ENCODE measurements at places on chromosomes 2 and 18.

DNA sequence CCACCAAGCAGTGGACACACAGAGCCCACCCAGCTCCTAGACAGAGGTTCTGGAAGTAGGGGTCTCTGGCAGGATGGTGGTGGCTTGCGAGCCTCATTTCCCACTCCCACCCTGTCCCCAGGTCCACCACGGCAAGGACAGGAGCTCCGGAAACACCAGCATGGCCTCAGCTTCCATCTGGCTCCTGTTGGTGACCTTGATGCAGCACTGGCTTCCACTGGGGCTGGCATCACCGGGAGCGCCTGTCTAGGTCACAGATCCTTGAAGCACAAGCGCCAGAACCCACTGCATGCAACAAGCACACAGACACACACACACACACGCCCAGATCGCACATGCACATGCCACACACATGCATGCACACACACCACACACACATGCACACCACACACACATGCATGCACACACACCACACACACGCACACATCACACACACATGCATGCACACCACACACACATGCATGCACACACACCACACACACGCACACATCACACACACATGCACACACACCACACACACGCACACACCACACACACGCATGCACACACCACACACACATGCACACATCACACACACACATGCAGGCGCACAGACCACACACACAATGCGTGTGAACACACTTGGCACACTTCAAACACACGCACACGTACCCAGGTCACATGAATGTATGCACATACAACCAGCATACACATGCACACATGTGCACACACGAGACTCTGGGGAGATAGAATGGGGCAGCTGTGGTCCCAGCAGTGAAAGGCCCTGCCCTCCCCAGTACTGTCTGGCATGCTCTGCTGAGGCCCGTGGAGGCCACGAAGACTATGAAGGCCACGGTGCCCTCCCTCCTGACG lies 63.7 kb downstream of the TWIST2 start:
- no peak for DNase-seq

DNA sequence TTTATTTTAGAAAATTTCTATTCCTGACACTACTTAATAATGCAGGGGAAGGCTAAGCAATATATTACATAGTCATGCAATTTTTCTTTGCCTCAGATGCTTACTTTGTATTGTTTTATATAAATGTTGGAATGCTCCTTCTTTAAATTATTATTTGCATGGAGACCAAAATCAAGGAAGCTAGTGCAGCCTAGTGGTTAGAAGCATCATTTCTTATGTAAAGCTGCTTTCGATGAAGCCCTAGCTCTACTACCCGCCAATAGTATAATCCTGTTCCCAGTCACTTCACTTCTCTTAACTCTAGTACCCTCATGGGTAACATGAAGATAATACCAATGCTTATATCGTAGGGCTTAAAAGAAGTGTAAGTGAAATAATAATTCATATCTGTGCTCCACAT lies 198.9 kb downstream of the LRATD1 start:
- DNase-seq = no peak

DNA sequence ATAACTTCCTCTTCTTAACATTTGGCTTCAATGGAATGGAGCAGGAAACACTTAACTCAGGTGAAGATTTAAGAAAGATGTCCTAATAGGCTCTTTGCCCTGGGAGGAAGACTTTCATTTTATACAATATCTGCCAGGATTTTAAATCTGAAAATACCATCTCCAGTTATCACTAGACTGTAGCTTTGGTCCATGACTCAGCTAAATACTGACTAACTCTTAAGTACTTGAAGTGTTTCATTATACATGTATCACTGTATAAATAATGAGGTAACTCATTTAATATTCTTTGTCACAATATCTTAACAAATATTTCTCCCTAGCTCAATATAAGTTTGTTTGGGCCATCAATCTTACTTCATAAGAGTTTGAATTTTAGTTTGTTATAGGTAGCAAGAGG lies 34.7 kb downstream of the RBKS start:
- DNase-seq = no peak

DNA sequence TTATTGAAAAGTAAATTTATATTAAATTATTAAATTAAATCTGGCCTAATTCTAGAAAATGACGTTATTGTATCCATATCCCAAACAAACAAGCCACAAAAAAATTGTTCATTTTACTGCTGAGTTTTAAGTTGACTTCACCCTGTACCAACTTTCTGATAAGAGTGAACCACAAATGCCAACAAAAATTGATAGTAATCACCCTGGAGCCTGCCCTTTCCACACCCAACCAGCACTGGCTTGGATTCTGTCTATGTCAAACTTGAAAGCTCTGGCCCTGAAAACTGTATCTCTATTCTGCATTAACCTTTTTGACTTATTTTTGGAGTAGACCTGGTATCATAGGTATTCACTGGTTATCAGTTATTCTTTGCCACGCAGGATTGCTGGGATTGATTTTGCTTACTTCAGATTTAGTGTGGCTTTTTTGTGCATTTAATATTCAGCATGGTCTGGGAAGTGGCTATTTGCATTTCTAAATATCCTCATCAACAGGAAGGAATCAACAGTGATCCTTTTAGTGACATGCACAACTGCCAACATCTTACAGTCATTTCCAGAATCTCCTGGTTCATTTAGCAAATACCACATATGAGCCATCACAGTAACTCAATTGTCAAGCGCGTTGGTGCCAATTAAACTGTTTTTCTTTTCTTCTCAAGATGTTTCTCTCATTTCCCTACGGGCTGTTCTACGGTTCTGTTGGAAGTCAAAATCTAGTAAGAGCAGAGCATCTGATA lies 11.4 kb upstream of the SRBD1 start:
- no peak for DNase-seq

- DNase-seq = no peak
Measured at GRCh38 chr18:8261651-8262091, 347.6 kb upstream of the RAB12 start.

DNA sequence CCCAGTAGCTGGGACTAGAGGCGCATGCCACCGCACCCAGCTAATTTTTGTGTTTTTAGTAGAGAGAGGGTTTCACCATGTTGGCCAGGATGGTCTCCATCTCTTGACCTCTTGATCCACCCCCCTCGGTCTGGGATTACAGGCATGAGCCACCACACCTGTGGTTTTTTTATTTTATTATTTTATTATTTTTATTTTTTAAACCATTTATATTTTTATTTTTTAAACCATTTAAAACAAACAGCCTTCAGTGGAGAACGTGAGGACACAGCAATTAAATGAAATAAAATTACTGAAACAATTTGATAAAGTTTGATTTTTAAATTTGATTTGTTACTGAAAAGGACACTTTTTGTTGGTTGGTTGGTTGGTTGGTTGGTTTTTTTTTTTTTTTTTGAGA lies 181.0 kb downstream of the AGAP1 start:
- no peak for DNase-seq

DNA sequence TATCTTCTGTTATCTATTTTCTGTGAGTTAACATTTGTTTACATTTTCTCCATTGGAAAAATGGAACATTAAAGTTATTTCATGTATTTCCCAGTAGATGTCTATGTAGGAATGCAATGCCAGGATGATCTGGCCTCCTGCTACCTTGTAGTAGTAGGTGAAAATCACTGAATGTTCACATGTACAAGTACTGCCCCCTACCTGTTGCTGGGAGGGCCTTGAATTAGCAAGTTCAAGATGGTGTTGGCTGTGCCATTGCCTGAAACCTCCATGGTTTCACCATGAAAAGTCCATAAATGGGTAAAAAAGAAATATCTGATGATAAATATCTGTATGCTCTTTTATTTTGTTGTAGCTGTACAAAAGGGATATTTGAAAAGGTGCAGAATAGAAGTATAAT lies 30.7 kb downstream of the XRCC5 start:
- DNase-seq = no peak

DNA sequence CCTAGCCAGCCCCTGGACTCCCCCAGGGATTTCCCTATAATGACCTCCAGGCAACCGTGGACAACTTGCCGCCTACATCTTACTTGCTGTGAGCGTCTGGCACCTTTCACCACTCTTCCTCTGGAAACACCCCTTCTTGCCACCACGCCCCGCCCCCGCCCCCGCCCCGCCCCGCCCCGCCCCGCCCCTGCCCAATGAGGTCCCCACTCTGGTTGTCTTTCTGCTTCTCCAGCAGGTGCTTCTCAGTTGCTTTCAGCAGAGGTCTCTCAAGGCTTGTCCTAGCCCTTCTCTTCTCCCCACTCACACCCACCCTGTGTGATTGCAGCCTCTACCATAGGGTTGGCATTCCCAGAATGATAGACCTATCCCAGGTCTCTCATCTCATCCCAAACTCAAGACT lies 214.5 kb downstream of the EN1 start:
- no peak for DNase-seq

DNA sequence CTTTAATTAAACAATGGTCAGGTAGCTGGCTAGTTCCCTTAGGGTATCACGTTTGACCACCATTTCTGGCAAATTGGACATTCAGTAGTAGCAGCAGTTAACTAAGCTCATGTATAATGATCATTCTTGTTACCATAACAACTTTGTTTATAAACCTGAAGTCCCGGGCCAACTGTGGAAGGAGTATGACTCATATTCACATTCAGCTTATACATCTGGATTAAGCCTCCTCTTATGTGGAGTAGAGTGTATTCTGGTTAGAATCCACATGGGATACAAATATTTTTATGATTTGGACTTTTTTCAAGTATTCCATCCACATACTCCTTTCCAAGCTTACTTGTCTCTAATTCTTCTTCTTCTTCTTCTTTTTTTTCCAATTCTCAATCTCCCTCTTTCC lies 70.3 kb upstream of the ZSWIM2 start:
- DNase-seq = no peak

- DNase-seq = no peak
Measured at GRCh38 chr2:232772531-232772930, 3.8 kb downstream of the KCNJ13 start.

GRCh38 chr2:177767768-177768167 lies 304.8 kb downstream of the PDE11A start:
- DNase-seq = no peak

GRCh38 chr18:61544178-61544577 lies 210.9 kb downstream of the CDH20 start:
- DNase-seq = no peak

GRCh38 chr2:99753505-99753904 lies 263.7 kb upstream of the REV1 start:
- DNase-seq = no peak

GRCh38 chr2:189076572-189076971 lies 102.4 kb downstream of the COL3A1 start:
- DNase-seq = no peak

DNA sequence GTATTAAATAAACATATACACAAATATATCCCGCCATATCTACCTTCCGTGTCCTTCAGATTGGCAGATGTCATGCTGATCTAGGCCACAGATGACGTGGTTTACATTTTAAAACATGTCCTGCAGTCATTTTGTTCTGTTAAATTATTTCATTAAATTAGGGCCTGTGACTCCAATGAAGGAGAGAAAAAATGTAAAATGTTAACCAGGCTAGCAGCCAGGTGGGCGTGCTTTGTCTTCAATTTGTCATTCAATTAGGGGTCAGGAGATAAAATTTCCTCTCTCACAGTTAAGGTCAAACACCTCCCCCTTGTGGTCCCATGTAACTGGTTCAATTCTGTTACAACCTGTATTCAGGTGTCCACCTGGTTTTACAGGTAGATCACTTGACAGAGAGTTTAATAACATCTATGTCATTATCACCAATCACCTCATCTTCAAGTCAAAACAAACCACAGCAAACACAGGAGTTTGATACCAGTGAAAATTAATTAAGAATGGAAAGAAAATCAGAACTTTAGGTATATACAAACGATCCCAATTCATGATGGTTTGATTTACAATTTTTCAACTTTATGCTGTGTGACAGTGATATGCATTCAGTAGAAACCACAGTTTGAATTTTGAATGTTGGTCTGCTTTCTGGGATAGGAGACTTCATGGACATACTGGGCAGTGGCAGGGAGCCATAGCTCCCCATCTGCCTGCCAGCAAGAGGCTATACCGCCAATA lies 339.4 kb downstream of the CMPK2 start:
- DNase-seq = no peak

GRCh38 chr2:164873210-164873908 lies 31.7 kb upstream of the COBLL1 start:
- no peak for DNase-seq

- DNase-seq = no peak
Measured at GRCh38 chr2:64525317-64525613, 1.1 kb downstream of the AFTPH start.

GRCh38 chr2:159030674-159031380 lies 62.4 kb downstream of the TANC1 start:
- DNase-seq = no peak

- DNase-seq = no peak
Measured at GRCh38 chr2:71777946-71778345, 324.6 kb downstream of the DYSF start.

- DNase-seq = no peak
Measured at GRCh38 chr2:203849010-203849409, 18.6 kb upstream of the CTLA4 start.

DNA sequence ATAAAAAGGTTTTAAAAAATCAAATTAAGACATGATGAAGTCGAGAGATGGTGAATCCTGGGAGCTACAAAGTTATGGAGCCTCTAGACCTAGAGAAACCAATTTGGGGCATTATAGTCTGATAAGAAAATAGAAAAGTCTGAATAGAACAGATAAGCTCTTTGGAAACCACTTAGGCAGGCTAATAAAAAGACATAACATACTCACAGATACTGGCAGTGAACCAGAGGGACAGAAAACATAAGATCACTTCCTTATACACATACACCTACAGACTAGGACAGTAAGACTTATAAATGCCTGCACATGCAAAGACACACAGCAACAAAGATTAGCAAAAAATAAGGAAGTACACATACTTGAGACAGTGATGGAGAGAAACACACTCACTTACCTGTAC lies 20.0 kb downstream of the SMC6 start:
- no peak for DNase-seq

- DNase-seq = no peak
Measured at GRCh38 chr2:25700221-25700660, 26.9 kb upstream of the DTNB start.

DNA sequence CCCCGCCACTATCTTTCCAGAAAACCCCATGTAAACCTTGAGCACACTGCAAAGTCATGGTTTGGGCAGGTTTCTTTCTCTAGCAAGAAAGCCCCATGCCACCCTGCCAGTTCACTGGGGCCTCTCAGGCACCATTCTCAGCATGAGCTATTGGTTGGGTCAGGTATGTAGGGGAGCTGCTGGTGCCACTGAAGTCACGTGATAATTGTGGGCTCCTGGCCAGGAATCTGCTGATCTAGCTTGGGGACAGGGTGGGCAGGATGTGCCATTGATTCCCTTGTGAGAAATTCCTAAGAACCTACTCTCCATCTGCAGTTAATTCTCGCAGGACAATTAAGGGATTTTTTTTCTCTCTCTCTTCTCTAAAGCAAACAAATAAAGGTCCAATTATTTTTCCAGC lies 26.5 kb upstream of the HNMT start:
- DNase-seq = no peak

All from GM18507 (cell line).